Activated CD4-positive, alpha-beta T cell treated with anti-CD3 and anti-CD28 coated beads, Interleukin-2, amount 50 U/mL, for 24 hours (primary cell): ENCODE measurements at places on chromosomes 5 and 9.

- DNase-seq, result no peak
Measured at GRCh38 chr9:127384901-127385300, 12.1 kb upstream of the SLC2A8 start.

GRCh38 chr5:4023753-4024335 lies 428.2 kb downstream of the IRX1 start:
- no peak for DNase-seq

GRCh38 chr9:95373069-95373681 lies 55.7 kb upstream of the FANCC start:
- no peak for DNase-seq

- no peak for DNase-seq
Measured at GRCh38 chr5:129367883-129368282, 92.2 kb upstream of the ADAMTS19 start.

DNA sequence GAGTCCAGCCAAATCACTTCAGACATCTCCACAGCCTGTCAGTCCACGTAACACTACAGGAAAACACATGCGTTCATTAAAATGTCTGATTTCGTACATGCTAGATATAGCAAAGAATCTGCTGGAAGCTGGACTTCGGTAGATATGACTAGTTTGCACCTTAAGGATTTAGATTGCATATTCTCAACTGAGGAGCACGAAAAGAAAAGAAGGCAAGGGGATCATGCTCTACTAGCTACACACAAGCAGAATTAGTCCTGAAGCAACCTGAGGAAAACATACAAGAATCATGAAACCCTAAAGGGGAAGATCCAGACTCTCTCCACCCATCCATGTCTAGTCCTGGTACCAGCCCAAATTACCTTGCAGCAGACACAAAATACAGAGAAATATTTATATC lies 36.1 kb upstream of the SSBP2 start:
- no peak for DNase-seq

- DNase-seq, result no peak
Measured at GRCh38 chr5:149550268-149550583, 1.0 kb downstream of the CSNK1A1 start.

DNA sequence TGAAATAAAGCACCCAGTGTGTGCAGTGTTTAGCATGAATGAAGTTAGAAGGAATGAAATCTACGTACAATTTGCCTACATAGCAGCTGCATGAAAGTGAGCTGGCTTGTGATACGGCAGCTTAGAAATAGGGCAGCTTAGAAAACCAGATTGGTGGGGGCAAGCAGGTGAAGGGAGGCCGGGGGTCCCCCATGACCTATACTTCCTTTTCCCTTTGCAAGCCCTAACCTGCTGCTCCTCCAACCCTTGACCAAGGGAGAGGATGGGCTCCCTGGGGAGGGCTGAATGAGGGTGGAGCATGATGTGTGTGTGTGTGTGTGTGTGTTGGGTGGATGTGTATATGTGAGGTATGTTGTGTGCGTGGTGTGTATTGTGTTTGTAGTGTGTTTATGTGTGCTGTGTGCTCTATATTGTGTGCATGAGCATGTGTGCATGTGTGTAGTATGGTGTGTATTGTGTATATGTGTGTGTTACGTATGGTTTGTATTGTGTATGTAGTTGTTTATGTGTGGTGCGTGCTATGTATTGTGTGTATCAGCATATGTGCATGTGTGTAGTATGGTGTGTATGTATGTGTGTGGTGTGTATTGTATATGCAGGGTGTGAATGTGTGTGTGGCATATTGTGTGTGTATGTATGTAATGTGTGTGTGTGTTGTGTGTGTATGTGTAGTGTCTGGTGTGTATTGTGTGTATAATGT lies 72.1 kb downstream of the TENT4A start:
- DNase-seq, result no peak

DNA sequence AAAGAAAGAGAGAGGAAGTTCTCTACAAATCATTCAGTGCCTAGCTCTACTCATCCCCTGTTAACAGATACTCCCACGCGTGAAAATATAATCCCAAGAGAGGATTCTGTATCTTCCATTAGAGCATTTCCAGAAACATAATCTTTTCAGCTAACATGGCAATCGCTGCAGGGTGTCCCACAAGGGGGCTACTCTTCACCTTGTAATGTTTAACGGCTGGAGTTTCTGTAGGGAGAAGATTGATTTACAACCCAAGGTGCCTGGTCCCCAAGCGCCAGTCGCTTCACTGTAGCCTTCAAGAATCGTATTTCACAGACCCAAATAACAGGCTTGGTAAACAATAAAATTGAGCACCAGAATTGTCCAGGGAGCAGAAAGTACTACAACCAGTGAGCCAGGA lies 318.7 kb downstream of the TLE1 start:
- no peak for DNase-seq

- DNase-seq, result no peak
Measured at GRCh38 chr9:91089405-91090129, 272.2 kb downstream of the AUH start.

DNA sequence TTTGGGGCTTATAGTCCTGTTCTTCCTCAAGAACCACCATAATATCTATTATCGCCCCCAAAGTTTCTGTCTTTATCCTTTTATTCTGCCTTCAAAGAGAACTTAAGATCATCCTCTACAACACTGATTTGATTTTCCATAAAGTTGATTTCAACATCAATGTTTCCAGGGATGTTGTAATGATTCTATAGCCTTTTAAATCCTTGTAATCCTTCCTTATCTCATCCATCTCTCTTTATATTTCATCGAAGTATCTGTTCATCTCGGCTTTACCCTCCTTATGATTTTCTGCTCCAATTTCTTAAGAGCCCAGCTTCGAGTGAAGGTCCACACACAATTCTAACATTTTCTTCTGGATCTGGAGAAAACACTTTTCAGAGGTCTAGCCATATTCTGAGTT lies 218.4 kb downstream of the CDK5RAP2 start:
- DNase-seq, result no peak

DNA sequence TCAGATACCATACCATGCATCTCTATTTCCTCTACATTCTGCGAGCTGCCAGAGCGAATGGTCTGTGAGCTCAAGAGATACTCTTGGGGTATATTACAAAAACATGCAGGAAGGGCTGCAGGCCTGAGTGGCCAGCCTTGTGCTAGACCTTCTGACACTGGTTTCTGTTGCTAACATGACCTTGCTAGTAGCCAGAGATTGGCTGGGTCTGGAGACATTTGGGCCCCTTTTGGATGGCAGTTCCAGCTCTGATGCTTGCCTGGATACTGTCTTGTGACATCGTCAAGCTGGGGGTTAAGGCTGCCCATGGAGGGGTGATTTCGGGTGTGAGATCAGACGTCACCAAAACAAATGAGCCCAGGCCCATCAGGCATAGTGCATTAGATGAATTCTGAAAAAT lies 56.1 kb upstream of the FSTL4 start:
- no peak for DNase-seq

DNA sequence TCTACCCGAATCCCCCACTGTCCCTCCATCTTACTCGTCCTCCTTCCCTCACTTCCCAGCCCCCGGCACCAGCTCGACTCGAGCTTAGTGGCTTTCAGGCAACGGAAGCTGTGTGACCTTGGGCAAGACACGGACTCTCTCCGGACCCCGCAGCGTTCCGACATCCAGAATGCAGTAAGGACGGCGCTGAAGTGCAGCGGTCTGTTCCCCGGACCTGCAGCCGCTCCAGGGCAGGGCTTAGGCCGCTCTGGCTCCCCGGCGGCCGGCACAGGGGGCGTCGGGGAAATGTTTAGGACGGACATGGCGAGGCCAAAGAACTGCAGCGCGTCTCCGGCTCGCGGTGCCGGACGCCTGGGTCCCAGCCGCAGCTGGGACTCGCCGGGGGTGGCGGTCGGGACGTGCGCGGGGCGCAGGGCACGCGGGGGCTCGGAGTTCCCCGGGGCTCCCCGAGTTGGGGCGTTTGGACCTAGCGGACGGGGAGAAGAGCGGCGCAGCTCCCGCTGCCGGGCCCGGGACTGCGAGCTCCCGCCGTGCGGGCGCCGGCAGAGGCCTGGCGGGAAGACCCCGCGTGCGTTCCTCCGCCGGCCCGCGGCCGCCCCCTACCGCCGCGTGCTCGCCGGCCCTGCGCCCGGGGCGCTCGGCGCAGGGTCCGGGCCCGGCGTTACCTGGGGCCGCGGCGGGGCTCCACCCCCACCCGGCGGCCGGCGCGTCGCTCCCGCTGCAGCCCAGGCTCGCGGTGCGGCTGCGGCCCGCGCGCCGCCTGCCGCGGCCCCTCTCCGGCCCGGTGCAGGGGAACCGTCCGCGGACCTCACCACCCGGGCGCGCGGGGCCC lies 5.6 kb upstream of the RNF44 start:
- no peak for DNase-seq

- DNase-seq, result no peak
Measured at GRCh38 chr9:83701769-83702168, 6.0 kb downstream of the UBQLN1 start.
